ENCODE measurements at places on chromosomes 7 and 10.

DNA sequence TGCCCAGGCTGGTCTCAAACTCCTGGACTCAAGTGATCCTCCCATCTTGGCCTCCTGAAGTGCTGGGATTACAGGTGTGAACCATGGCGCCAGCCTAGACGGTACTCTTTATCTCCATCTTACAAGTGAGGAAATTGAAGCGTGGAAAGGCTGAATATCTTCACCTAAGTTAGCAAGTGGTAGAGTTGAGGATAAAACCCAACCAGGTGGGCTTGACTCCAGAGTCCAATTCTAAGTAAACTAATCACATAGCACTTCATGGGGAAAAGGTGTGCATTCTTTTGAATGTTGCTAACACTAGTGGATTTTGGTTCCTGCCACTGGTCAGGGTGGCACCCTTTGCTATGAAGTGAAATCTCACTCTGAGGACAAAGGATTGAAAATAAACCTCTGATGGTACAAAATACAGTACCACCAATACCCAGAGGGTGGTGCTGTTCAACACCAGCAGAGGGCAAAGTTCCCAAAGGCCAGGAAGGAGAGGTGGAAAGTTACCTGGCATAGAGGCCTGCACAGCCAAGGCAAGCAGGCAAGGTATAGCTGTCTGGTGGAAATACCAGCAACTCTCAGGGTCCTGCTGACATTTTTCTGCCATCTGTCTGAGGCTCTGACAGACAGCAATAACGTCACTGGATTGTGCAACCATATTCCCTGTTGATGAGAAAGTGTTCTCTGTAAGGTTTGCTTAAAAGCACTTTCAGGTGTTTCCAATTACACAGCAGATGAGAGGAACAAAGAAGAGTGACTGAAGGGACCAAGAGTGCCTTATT, 17.6 kb downstream of the ZDHHC16 start:
- DNase-seq = no peak

- no peak for DNase-seq
These were observed 119.9 kb downstream of the FANK1 start for GRCh38 chr10:126016156-126016805.

DNA sequence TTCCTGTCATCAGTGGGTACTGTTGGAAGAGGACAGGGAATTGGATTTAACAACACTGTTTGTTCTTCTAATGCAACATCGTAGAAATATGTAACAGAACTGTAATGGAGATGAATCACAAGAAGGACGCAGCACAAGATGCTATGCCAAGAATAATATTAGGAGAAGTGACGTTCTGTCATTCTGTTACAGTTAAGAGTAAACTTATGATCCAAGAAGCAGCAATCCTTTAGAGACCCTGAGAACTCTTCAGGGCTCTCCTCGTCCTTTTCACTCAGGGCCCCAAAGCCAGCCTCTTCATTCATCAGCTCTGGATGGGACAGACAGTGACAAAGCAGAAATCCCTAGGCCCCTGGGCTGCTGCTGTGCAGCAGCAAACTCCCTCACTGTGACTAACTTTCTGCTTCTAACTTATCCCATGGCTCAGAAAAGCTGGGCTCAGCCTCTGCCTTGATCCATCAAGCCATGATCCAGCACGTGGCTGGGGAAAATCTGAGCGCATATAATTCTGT, 8.7 kb upstream of the IL6 start:
- DNase-seq = no peak

DNA sequence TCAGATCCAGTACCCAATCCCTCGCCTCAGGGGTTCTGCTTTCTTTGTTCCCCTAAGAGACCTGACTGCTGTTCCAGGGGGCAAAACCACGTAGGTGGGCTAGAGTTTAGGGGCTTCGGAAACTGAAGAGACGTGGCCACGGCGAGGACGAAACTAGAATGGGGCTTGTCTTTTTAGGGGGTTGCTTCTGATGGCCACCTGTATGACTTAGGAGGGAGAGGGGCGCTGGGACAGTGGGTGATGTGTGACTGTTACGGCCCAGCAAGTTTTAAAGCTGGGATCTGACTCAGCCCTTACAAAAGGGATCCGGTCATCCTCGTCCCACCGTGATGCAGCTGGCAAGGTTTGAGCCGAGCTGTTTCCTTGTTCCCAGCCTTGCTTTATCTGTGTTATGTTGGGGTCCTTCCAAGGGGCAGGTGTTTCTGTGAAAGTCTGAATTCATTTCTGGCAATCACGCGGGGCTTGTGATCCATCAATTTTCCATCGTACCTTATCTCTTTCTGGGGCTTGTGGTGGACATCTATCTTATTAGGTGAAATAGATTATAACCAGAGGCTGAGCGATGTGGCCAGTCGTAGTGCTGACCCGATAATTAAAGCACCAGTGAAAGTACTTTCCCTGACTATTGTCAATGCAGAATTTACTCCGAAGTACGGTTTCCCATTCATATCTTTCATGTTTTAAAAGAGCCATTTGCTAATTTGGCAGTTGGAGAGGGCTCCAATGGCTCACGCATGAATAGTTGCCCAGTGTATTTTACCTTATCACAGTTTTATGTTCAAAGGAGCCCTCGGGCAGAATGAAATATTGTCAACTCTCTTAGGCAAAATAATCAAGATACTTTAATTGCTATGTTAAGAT, 830 bp downstream of the MET start:
- no peak for DNase-seq

- DNase-seq = no peak
These were observed 129.8 kb downstream of the EGFR start for GRCh38 chr7:55148571-55148970.

DNA sequence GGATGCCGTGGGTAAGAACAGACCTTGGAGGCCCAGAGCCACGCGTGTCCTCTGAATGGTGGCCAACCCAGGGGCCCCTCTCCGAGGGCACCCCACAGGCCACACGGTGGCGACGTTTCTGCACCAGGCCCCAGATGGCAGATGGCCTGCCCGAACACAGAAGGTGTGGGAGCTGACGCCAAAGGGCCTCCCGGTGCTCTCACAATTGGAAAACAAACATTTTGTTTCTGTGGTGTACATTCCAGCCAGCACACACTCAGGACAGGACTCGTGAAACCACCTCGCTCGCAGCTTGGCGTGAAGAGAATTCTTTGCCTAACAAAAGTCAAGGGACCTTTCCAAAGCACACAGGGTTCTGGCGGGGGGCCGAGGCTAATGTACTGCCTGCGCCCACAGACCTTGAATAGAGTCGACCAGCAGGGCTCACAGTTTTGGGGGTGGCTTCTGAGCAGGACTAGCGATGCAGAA, 112.1 kb downstream of the FAM53B start:
- no peak for DNase-seq

- no peak for DNase-seq
These were observed 34.7 kb downstream of the MINDY4 start for GRCh38 chr7:30805931-30806330.

DNA sequence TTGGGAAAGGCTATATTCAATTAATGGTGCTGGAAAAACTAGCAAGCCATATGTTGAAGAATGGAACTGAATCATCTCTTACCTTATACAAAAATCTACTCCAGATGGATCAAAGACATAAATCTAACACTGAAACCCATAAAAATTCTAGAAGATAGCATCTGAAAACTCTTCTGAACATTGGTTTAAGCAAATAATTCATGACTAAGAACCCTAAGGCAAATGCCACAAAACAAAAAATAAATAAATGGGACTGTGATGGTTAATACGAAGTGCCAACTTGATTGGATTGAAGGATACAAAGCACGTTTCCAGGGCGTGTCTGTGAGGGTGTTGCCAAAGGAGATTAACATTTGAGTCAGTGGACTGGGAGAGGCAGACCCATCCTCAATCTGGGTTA, 1130.0 kb downstream of the DNAJB9 start:
- DNase-seq = no peak

DNA sequence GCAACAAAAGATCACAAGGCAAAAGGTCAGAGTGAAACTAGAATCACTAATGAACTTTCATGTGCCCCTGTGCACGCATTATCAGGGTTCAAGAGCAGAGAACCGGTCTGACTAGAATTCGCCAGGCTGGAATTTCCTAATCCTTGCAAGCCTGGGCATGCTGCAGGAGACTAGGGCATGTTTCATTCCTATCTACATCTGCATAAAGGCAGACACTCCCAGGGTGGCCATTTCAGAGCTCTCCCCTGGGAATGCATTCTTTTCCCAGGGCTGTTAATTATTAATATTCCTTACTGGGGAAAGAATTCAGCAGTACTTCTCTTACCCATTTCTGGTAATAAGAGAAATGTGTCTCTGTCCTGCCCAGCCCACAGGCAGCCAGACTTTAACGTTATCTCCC, 90.5 kb downstream of the CDC14C start:
- DNase-seq = no peak

GRCh38 chr7:75889826-75890225, 11.0 kb downstream of the RHBDD2 start:
- no peak for DNase-seq

Data from stimulated activated CD4-positive, alpha-beta T cell treated with anti-CD3 and anti-CD28 coated beads, Interleukin-1b, Interleukin-23, amount 100 ng/mL, for 1 hour (primary cell).